ENCODE measurements at places on chromosomes 2 and 18.
A peak's percentile ranks its signal among the peaks of the same experiment; 100 is the strongest.

- peak; percentile 57 for DNase-seq
These were observed 817 bp downstream of the DSC2 start for GRCh38 chr18:31101183-31102024.

DNA sequence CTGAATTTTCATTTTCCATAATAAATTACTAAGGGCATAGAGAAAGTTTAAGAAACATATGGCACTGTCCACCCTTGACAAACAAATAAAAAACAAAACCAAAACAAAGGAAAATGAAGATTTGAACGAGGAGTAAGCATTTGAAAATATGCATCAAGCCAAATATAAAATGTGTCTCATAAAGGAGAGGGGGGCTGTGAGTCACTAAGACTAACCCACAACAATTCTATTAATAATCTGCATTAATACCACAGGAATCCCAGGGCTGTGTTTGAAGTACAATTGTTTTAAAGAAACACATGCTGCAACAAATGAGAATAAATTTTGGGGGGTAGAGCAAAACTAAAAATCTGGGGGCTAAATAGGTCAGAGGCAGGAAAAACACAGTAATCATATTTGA is 53.8 kb upstream of the STK17B start:
- DNase-seq: no peak

- no peak for DNase-seq
These were observed 42.4 kb downstream of the MRPS5 start for GRCh38 chr2:95079199-95079683.

GRCh38 chr2:1599301-1600085 is 144.8 kb downstream of the PXDN start:
- DNase-seq: no peak

All from progenitor cell of endocrine pancreas (in vitro differentiated cells).